IPS DF 6.9 (cell line): ENCODE measurements at places on chromosomes 6 and 20.
A peak's percentile ranks its signal among the peaks of the same experiment; 100 is the strongest.

GRCh38 chr20:23776067-23776771 is 25.5 kb upstream of the CST1 start:
- peak; percentile 7 for DNase-seq

- no peak for DNase-seq
Measured at GRCh38 chr6:36570264-36570663, 23.0 kb upstream of the STK38 start.

- DNase-seq: no peak
Measured at GRCh38 chr20:60372822-60373221, 414.6 kb downstream of the CDH26 start.

DNA sequence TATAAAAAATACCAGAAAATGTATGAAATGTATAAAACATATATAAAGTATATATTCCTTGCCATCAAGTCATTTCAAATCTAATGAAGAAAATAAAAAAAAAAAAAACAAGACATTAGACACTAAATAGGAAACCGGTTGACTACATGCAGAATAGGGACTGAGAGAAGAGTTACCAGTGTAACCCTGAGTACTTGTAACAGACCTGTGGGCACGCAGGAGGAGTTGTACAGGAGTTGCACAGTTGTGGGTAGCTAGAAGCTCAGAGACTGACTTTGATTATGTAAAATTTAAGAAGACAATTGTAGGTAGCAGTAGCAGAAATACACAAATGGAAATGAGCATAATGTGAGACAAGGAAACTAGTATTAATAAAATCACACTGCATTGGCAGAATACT is 112.4 kb upstream of the DST start:
- DNase-seq: no peak

DNA sequence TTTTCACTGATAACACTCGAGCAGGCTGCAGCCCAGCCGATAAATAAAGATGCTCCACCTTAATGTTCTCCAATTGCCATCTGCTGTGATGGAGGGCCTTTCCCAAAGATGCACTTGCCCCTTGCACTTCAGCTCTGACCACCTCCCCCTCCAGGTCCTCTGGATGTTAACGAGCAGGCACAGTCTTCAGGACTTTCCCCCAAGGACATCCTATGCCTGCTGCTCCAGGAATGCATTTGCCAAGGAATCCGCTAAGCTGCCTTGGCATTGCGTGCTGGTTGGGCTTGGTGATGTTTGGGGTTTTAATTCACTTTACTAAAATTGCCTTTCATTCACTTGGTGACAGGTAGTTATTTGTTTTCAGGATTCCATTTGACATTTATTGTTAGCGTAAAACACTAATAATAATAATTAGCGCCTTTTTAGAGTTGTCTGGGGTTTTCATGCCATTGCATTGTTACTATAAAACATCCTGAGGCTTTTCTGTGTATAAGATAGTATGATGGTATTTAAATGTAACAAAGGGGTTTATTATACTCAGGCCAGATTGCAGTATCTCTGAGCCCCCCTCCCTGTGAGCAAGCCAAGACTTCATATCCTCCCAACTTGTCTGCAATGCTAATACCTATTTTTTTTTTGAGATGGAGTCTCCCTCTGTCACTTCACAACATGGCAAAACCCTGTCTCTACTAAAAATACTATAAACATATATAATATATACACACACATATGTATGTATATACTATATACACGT is 66.7 kb upstream of the TSHZ2 start:
- no peak for DNase-seq

- DNase-seq: no peak
Measured at GRCh38 chr6:16716321-16716858, 44.9 kb downstream of the ATXN1 start.

- no peak for DNase-seq
Measured at GRCh38 chr6:126170978-126171382, 168.9 kb upstream of the CENPW start.

- DNase-seq: no peak
Measured at GRCh38 chr6:138970856-138971425, 17.1 kb downstream of the REPS1 start.

DNA sequence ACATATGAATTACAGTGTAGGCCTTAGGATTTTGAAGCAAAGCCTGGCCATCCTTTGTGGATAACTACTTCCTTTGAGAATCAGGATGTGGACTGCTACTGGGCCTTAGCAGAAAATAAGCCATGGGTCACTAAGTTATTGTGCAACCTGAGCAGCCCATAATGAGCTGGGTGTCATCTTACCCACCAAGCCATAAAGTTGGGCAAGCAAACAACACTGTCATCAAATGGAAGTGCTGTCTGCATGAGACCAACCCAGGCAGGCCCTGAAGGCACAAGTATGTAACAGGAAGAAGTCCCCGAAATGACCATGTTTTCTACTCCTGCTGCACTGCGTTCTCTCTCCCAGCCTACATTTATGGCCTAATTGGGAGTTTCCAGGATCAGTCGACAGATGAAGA is 205.6 kb upstream of the GGTLC1 start:
- no peak for DNase-seq

DNA sequence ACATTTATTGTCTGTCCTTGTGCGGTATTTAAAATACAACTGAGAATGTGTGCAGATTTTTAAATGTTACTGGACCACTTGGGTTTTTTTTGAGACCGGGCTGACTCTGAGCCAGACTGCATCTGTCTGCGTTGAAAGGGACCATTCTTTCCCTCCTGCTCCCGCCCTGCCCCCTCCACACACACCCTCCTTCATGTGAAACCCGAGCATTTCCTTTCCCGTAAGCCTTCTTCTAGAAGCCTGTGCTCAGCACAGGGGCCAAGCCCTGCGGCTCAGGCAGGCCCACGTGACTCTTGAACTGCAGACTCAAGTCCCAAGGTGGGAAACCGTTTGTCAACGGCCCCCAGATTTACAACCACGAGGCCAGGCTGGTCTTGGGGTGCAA is 82.7 kb upstream of the FOXC1 start:
- DNase-seq: peak; percentile 20

GRCh38 chr6:111347589-111347988 is 135.4 kb downstream of the REV3L start:
- DNase-seq: no peak

DNA sequence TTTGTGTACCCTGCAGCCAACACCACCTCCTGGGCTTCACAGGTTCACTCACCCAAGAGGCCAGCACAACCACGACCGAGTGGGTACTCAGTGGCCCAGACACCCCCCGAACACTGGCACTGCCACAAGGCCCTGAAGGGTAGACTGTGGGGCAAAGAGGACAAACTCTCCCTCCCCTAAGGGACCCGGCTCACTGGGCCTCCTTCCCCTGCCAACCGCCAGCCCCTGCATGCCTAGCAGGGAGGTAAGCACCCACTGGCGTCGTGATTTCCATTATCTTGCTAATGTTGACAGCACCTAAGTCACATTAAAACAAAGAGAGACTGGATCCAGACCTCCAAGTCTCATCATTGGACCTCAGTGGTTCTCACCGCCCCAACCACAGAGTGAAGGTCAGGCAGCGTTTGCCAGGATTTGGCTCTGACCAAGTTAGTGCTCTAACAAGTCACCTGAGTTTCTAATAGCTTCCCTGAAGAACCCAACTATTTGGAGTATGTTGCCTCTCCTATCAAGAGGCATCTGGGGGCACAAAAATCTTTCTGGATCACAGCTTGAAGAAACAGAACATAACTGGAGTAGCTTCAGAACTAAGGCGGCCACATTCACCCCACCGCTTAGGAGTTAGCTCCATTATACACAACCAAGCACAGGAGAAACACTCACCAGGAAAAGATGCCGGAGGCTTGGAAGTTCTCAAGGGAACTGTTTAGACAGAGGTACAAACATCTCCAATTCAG is 14.0 kb upstream of the APMAP start:
- no peak for DNase-seq

DNA sequence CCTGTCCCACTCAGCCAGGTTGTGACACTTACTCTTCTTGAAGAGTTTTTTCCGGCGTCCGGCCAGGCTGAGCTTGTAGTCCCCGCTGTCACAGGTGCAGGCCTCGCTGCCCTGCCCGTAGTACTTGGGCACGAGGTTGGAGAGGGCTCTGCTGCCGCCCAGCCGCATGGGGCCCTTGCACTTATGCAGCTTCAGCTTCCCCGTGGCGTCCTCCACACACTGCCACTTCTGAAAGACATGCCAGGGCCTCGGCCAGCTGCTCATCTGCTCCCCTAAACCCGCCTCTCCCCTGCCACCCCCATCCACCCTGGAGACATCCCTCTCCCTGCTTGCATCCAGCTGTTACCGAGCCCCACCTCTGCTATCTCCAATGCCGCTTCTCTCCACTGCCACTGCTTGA is 113.1 kb downstream of the SULF2 start:
- DNase-seq: no peak

GRCh38 chr20:35547329-35547728 is 5.5 kb downstream of the ERGIC3 start:
- no peak for DNase-seq

DNA sequence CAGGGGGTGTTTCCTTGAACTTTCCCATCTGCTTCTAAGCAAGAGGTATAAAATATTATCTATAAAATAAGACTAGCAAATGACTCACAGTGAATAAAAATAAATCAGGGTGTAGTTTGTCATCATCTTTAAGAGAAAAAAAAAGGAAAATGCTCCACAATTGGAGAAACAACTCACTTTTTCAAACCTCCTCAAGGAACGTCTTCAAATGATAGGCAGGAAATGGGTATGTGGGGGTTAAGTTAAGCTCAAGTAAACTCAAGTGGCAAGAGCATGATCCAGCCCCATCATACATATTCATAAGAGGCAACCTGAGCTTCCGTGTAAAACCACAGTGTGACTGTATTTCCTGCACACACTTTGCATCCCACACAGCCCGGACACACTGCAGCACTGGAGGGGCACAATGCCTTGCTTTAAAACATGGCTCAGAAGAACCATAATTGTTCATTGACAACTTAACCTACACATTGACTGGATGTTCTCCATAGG is 58.5 kb upstream of the CEP85L start:
- no peak for DNase-seq

DNA sequence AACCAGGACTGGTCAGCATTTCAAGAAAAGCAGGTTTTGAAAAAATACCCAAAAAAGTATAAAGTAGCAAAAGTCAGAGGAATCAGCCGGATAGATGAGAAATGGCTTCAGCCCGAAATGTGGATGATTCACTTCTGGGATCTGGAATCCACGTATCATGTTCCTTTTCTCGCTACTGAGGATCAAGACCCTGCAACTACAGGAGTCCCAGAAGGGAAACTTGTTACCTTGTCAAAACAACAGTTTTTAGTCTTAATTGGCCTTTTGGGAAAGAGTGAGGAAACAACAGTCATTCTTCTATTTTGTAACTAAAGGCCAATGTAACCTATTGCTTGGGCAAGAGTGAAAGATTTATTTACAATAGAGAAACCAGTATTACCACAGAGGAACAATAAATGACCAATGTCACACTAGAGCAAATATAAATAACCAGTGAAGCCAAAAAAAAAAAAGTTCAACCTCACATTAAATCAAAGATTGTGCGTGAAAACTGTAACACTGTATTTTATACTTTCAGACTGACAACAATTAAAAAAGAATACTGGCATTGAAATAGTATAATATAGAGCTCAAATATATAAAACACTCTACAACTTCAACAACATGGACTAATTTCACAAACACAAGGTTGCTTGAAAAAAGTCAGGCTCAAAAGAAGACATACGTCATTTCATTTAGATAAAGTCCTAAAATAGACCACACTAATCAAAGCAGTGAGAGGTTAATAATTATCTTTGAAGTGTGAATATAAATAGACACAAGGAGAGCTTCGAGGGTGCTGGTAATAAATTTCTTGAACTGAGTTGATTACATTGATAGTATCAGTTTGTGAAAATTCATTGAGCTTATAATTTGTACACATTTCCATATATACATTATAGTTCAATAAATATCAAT is 116.2 kb downstream of the GFRAL start:
- DNase-seq: no peak

- DNase-seq: no peak
Measured at GRCh38 chr6:116779573-116780164, 14.2 kb upstream of the FAM162B start.

DNA sequence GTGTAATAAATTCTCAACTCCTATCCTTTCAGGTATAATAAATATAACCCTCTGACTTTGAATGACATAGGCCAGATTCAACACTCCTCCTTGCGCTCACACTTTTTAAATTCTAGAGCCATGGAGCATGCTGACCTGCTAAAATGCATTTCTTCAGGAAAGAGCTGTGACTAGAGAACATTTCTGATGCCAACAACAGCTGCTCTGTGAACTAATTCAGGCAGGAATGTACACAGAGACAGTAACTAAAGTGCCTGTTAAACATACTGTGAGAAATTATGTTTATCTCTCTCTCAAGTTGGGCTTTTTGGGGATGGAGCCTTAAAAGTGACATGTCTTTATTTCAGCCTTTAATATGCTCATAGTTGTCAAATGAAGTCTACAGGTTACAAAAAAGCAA is 8.3 kb downstream of the NHSL1 start:
- no peak for DNase-seq

DNA sequence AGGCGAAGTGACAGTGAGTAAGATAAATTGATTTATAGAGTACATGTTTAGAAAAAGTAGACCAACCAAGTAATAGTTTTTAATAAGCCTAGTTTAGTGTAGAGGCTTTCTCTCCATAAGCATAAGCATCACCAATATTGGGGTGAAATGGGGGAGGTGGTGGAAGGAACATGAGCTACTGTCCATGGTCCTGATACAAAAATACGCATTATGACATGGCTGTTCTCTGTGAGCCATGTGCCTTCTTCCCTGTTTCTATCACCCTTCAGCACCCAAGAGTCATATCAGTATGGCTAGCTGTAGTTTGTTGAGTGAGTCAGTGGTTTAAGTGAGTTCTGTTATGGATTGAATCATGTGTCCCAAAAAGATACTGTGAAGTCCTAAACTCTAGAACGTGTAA is 150.8 kb downstream of the EDN1 start:
- DNase-seq: no peak

GRCh38 chr20:17871181-17871580 is 97.4 kb downstream of the SNX5 start:
- DNase-seq: no peak

DNA sequence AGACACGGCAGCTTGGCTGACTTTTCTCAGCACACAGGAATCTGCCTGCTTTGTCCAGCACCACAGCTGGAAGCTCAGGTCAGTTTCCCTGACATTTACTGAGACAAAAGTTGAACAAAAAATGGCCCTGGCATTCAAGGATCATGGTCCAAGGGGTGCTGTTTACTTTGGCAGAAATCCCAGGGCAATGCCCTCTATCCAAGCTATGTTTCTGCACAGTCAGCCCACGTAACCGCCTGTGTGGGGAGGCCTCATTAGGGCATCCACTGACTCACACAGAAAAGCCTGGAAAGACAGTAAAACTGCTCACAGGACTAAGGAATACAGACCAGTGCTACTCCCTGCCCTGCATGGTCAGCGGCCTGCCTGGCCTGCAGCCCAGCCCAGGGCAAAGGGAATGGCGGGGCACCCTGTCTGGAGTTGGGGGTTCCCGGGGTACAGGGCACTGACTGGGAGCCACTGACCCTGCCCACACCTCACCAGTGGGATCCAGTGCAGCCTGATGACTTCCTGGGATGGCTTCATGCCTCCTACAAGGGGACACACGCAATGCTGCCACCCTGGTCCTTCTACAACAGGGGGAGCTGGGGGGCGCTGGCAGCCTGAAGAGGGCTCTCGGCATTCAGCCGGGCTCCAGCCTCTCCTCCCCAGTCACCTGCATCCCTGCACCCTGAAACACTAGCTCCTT is 77.1 kb downstream of the NINL start:
- no peak for DNase-seq

- no peak for DNase-seq
Measured at GRCh38 chr6:163745536-163746400, 331.2 kb downstream of the QKI start.

GRCh38 chr20:58140787-58141425 is 87.5 kb downstream of the ANKRD60 start:
- DNase-seq: no peak

- DNase-seq: no peak
Measured at GRCh38 chr6:24441599-24441904, 38.8 kb downstream of the MRS2 start.
